Mesenteric fat pad (tissue), 1 donor: ENCODE measurements at places on chromosomes 3 and 15. TPM values are rescaled to one million over a fixed set of nuclear protein-coding genes. Genes with fewer than 3 reads are reported as not detected.

GRCh38 chr3:181274025-181274424, 284.5 kb upstream of the DNAJC19 start:
- no peak for DNase-seq

GRCh38 chr3:151166161-151166560, 36.9 kb downstream of the GPR171 start:
- DNase-seq, result no peak

DNA sequence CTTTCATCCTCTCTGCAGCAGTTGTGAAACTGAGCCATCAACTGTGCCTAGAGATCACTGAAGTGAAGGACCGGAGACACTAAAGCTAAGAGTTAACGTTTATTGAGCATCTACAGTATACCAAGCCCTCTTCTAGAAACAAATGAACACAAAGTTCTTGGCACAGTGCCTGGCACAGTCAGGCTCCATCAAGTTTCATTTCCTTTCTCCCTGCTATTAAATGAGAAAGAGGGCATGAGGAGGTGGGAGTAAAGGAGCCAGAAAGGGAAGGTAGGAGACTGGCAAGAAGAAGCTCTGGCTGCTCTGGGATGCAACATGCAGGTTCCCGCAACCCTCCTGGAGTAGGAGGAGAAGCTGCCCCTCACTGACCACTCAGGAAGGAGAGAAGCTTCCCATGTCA, 30.6 kb downstream of the CYP19A1 start:
- no peak for DNase-seq

GRCh38 chr15:71331173-71331572, 215.9 kb downstream of the THSD4 start:
- no peak for DNase-seq

- DNase-seq, result no peak
These were observed 50.6 kb upstream of the ULK4 start for GRCh38 chr3:42012383-42012934.

GRCh38 chr15:77036537-77037387, 34.1 kb downstream of the TSPAN3 start:
- peak; percentile 69 for DNase-seq

- DNase-seq, result no peak
These were observed 318.4 kb upstream of the COL8A1 start for GRCh38 chr3:99319961-99320360.

DNA sequence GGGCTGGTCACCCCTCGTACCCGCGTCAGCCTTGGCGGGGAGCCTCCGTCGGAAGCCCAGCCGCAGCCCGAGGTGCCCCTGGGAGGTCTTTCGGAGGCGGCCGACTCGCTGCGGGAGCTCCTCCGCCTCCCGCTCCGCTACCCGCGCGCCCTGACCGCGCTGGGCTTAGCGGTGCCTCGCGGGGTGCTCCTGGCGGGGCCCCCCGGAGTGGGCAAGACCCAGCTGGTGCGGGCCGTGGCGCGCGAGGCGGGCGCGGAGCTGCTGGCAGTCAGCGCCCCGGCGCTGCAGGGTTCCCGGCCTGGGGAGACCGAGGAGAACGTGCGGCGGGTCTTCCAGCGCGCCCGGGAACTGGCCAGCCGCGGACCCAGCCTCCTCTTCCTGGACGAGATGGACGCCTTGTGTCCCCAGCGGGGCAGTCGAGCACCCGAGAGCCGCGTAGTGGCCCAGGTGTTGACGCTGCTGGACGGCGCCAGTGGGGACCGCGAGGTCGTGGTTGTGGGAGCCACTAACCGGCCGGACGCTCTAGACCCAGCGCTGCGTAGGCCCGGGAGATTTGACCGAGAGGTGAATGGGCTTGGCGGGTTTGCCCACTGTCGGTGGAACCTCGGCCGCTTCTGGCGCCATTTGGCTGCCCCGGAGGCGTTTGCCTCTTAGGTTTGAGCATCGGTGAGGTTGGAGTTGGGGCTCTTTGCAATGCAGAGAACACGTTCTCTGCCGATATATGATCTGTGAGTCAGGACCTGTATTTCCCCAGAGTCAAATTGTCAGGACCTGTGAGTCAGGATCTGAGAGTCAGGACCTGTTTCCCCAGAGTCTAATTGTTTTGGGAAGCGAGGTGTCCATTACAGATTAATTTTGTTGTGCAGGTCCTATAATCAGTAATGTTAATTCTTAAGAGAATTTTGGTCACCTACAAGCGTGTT, 24.9 kb upstream of the GATM start:
- DNase-seq, result no peak

- no peak for DNase-seq
These were observed 63.1 kb downstream of the MAP6D1 start for GRCh38 chr3:183762304-183762703.

DNA sequence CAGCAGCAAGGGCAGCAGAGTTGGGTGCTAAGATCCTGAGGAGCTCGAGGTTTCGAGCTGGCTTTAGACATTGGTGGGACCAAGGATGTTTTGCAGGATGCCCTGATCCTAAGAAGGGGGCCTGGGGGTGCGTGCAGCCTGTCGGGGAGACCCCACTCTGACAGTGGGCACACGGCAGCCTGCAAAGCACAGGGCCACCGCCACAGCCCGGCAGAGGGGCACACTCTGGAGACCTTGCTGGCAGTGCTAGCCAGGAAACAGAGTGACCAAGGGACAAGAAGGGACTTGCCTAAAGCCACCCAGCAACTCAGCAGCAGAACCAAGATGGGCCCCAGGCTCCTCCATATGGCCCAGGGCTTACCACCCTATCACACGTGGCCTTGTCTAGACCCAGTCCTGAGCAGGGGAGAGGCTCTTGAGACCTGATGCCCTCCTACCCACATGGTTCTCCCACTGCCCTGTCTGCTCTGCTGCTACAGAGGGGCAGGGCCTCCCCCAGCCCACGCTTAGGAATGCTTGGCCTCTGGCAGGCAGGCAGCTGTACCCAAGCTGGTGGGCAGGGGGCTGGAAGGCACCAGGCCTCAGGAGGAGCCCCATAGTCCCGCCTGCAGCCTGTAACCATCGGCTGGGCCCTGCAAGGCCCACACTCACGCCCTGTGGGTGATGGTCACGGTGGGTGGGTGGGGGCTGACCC, 18.8 kb downstream of the SEC61A1 start:
- no peak for DNase-seq

GRCh38 chr3:156643729-156644389, 30.5 kb upstream of the TIPARP start:
- DNase-seq, result no peak

DNA sequence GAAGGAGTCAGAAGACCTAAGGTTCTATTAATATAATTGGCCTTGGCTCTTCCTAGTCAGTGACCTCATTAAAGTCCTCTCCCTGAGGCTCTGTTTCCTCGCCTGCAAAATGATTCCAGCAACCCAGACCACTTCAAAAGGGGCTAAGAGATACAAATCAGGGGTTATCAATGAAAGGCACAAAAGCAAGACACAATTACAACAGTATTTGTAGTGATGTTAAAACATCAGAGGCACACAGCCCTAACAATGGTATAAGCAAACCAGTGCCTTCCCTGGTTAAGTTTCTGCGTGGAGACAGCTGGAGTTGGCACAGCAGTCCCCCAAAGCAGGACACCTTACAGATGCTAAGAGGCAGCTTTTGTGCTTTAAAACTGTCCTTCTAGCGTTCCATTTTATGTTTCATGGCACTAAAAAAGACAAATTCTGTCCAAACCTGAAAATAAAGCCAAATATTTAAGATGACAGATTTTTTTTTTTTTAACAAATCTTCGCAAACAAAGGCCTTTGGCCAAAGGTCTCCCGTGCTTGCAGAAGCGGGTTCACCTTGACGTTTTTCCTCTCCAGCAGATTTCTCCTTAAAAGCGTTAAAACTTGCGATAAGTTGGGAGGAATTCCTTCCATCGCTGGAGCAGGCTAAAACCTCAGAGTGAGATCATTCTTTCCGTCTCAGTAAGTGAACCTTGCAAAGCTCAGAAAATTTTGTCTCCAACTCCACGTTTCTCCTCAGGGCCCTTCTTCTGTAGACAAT, 999 bp downstream of the ZNF280D start:
- no peak for DNase-seq

DNA sequence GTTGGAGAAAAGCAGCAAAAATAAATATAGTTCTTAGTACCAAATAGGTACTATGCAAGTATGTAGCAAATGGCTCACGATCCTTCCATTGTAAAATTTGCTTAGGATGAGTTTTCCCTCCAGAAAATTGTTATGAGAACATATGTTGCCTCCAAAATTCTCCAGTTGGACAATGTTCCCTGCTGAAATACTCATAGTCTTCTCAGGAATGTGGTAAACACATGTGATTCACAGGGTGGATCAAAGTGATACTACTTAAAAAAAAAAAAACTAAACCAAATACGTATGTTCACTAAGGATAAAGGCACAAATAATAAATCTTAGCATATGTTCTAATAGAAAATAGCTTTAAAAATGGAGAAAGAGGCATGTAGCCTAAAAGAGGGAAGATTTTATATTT, 84.3 kb upstream of the ZNF385D start:
- DNase-seq, result no peak

DNA sequence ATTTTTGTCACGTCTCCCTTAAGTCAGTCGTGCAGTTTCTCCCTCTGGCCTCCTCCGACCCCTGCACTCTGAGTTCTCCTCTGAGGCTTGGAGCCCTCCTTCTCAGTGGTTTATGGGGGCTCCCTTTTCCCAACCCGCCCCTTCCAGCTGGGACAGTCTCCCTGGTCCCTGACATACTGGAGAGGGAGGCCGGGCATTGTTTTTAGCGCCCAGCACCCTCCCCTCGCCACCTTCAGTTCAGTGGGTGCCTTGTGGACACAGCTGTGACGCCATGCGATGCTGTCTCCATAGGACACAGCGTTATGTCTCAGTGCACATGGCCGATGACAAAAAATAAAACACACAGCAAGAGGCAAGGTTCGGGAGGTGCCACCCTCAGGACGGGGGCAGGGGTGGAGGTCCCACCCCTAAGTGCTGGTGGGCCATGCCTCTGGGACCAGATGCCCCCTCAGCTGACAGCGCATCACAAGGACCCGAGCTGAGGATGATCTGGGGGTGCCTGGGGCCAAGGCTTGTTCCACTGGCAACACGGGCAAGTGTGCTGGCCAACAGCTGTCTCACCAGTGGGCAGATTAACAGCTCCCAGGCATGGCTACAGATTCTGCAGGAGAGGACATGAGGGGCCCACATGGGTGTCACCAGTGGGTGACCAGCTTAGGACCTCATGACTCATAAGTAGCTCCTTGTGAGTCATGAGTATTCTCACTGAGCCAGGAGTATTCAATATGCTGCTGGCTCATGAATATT, 81.6 kb downstream of the PLXNA1 start:
- no peak for DNase-seq

DNA sequence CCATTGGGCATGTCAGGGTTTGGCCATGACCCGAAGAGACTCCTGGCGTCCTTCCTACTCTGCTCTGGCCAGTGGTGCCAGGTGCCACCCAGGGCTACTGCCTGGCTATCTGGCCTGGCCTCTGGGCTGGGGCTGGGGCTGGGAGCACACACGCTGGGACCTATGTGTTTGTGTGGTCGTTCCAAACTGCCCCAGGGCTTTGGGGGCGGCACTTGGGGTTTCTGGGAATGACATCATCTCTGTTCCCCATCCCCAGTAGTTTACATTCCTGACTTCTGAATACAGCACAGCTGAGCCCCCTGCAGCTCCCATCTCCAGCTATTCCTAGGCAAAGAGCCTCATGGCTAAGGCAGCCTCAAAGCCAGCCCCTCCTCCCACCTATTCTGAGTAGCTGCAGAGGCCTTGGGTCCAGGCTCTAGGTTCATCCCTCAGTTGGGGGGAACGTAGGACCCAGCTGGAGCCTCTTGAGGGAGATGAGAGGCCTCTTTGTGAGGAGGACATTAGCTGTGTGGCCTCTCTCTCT, 24.3 kb downstream of the PLEKHO2 start:
- DNase-seq, result no peak

DNA sequence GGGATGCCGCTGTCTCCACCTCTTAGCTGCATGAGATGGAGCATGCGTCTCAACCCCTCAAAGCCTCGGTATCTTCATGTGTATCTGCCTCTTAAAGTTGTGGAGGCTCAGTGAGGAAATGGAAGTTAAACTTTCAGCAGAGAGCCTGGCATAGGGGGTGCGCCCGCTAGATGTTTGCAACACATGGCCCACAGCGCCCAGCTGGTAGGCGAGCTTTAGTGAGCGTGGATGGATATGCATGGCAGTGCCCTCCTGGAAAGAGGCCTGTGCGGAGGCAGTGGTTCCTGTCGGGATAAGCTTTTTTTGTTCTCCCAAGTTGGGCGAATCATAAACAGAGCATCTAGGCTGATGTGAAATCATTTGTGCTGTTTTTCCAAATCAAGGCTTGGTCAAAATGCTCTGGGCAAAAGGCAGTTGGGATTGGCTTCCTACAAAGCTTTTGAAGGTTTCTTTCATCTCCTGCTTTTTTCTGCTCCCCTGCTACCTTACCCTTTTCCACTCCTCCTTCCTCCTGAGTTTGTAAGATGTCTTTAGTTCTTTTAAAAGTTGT, 272.4 kb upstream of the TPM1 start:
- no peak for DNase-seq

DNA sequence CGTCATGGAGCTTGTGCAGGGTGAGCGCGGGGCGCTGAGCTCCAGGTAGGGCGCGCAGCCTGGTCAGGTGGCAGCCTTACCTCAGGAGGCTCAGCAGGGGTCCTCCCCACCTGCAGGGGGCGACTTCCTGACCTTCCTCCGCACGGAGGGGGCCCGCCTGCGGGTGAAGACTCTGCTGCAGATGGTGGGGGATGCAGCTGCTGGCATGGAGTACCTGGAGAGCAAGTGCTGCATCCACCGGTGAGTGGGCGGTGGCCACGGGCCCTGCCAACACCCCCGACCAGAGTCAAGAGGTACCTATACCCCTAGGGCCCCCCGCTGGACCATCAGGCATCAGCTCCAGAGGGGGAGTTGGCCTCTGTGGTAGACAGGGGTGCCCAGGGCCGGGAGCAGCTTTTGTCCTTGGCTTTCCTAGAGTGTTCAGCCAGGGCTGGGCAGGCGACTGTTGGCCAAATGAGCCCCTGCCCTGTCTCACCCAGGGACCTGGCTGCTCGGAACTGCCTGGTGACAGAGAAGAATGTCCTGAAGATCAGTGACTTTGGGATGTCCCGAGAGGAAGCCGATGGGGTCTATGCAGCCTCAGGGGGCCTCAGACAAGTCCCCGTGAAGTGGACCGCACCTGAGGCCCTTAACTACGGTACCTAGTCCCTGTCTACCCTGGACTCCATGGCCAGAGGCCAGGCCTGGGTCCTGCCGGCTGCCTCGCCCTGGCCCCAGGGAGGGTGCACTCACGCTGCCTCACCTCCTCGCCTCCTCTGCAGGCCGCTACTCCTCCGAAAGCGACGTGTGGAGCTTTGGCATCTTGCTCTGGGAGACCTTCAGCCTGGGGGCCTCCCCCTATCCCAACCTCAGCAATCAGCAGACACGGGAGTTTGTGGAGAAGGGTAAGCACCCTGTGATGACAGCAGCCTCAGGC, 9.1 kb downstream of the FES start:
- no peak for DNase-seq

The LYZL4 gene
- not detected for total RNA-seq

The SH2D7 gene
- not detected for total RNA-seq

The GOLGA8H gene
- total RNA-seq, result 0.45 TPM

The SUCLG2 gene
- 47.1 TPM for total RNA-seq

The CXCR6 gene
- total RNA-seq, result 0.96 TPM

The TTLL13 gene
- not detected for total RNA-seq

The SRPRB gene
- 58.9 TPM for total RNA-seq
